CD4-positive, alpha-beta T cell treated with Interleukin-1 beta for 1 hour (primary cell): ENCODE measurements at places on chromosomes 1 and 21.

GRCh38 chr1:201790261-201790660 is 38.7 kb upstream of the IPO9 start:
- DNase-seq, result no peak

DNA sequence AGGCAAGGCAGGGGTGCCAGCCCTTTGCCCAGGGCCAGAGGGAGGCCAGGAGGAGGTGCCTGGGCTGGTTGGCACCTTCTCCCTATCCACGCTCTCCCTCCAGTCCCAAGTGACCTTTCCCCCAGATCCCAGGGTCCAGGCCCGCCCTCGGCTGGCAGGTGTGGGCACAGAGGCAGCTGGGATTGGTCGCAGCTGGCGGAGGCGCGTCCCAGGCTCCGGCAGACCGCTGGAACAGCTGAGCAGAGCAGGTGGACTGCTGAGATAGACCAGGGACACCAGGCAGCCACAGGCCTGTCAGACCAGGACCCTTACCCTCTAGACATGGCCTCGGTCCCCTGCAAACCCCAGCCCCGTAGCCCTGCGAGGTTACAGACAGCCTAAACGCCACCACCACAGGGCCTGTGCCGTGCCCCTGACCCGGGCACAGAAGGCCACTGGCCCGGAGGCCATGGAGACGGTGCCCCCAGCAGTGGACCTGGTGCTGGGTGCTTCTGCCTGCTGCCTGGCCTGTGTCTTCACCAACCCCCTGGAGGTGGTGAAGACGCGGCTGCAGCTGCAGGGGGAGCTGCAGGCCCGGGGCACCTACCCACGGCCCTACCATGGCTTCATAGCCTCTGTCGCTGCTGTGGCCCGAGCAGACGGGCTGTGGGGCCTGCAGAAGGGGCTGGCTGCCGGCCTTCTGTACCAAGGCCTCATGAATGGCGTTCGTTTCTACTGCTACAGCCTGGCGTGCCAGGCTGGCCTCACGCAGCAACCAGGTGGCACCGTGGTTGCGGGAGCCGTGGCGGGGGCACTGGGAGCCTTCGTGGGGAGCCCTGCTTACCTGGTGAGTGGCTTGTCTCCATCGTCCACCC is at the start of gene SLC25A34:
TSS of gene SLC25A34 (plus strand) at position 221 of the 854 bp plus-strand sequence. CDS start at position 449, 228 bp downstream.
- DNase-seq, result no peak

DNA sequence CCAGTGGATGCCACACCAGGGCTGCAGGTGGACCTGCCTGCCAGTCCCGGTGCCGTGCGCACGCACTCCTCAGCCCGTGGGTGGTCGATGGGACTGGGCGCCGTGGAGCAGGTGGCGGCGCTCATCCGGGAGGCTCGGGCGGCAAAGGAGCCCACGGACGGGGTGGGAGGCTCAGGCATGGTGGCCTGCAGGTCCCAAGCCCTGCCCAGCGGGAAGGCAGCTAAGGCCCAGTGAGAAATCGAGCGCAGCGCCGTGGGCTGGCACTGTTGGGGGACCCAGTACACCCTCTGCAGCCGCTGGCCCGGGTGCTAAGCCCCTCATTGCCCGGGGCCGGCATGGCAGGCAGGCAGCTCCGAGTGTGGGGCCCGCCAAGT is 1171.8 kb upstream of the B3GALT2 start:
- DNase-seq, result no peak

- DNase-seq, result no peak
Observed at GRCh38 chr21:41809891-41810596, 43.2 kb upstream of the RIPK4 start.

DNA sequence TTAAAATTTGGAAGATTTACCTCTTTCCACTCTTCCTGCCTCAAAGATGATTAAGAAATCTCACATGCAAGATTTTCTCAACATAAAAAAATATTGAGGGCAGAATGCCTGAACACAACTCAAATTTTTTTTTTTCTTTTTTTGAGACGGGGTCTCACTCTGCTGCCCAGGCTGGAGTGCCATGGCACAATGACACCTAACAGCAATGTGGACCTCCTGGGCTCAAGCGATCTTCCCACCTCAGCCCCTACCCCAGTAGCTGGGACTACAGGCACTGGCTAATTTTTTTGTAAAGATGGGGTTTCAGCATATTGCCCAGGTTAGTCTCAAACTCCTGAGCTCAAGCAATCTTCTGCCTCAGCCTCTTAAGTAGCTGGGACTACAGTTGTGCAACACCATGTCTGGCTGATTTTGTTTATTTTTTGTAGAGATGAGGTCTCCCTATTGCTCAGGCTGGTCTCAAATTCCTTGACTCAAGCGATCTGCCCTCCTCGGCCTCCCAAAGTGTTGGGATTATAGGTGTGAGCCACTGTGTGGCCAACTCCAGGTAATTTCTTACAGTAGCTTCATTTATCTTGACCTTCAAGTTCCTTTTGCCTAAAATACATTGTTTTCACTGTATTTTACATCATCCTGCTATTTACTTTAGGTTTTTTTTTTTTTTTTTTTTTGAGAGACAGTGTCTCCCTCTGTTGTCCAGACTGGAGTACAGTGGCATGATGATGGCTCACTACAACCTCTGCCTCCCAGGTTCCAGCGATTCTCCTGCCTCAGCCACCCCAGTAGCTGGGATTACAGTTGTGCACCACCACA is 10.4 kb downstream of the NUCKS1 start:
- DNase-seq, result no peak

- DNase-seq, result no peak
Observed at GRCh38 chr1:104787866-104788510, 1038.3 kb downstream of the AMY1C start.

- DNase-seq, result no peak
Observed at GRCh38 chr1:11331945-11332546, 59.0 kb downstream of the UBIAD1 start.

DNA sequence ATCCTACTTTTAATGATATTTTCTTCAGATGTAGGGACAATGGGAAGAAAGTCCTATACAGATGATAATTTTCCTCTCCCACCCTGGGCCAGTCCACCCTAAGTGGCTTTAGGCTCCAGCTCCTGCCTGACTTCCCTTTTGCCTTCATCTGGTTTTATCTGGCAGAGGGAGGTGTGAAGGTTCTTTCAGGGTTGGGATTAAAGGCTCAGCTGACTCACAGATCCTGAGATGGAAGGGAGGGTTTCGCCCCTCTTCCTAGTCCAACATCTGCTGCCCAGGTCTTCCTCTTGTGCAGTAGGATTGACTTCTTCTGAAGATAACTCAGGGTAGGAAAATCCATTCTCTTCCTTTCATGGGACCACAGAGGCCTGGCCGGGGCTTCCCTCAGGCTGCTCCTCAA is 362.4 kb upstream of the KAZN start:
- DNase-seq, result no peak

- no peak for DNase-seq
Observed at GRCh38 chr1:247334378-247335133, 2.9 kb upstream of the ZNF496 start.

DNA sequence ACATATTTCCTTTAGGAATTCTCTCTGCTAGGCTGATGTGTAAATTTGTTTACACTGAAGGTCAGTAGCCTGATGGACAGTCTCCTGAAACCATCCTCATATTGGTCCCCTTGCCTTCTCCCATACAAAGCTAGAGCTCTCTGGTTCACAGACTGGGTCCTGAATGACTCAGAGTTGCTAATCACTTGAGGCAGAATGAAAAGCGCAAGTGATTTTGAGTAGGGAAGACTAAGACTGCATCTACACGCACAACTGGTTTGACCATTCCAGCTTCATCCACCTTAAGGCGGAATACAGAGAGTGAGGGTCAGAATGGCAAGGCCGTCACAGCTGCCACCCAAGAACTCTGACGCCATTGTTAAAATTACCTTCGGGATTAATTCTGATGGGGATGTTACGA is 70.2 kb upstream of the KIF26B start:
- no peak for DNase-seq

GRCh38 chr1:39850606-39851216 is 32.6 kb downstream of the TRIT1 start:
- no peak for DNase-seq
